Stimulated activated CD4-positive, alpha-beta T cell treated with anti-CD3 and anti-CD28 coated beads, Interleukin-12 subunit alpha, Interleukin-12 subunit beta, amount 100 ng/mL, for 4 hours (primary cell): ENCODE measurements at places on chromosomes 7 and 10.

DNA sequence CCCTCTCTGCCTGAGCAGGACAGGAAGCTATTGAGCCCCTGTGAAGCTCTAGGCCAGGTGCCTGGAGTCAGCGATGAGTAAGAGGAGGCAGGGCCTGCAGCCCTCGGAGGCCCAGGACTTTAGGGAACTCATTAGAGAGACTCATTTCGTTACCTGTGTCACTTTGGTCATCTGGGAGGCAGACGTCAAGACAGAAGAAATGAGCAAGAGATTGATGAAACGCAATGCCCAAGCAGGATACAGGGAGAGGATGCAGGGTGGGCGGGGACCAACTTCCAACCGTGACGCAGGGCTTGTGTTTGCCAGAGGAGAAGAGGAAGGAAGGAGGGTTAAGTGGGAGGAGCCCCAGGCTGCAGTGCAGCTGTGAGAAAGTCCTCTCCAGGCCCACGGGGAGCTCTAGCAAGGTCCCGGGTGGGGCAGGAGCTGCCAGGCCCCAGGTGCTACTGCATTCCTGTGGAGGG lies 26.4 kb upstream of the GNA12 start:
- DNase-seq: peak; percentile 33

DNA sequence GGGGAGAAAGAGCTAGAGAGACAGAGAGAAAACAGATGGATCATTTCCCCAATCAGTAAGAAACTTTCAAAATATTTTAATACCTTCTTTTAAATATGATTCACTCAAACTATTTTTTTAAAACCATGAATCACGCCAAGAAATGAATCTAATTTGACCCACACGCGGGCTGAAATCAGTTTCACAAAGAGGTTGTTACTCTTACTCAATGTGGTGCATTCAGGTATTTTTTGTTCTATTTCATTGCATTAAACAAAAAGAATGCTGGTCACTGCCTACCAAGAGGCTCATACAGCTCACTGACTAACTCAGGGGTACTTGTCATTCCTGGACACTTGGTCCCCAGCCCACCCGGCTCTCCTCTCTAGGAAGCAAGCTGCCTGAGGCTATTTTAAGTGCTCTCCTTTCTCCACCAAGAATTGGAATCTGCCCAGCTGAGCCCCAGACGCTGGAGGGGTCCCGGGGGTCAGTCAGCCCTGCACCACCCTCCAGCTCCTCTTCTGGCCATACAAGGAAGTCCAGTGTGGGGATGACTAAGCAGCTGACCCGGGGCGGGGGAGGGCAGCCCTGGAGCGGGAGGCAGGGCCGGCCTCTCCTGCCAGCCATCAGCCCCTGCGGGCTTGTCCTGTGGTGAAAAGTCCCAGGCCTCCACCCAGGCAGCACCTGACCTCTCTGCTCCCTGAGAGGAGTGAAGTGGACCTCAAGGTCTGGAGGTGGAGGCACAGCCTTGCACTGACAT lies 21.7 kb upstream of the PFKP start:
- no peak for DNase-seq

DNA sequence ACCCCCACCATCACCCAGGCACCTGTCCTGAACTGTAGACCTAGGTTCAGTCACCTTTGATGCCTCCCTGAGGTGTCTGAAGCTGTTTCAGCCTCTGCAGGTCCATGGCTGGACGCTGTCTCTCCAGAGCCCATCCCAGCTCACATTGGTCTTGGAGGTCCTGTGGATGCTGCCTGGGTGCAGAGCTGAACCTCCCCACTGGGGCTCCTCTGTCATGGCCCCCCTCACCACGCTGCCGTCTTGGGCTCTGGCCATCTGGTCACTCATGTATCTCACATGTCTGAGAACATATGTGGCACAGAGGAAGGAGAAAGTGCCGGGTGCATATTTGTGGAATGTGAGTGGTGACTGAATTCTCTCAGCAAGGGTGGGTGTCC lies 108.9 kb downstream of the NKX6-2 start:
- DNase-seq: no peak

DNA sequence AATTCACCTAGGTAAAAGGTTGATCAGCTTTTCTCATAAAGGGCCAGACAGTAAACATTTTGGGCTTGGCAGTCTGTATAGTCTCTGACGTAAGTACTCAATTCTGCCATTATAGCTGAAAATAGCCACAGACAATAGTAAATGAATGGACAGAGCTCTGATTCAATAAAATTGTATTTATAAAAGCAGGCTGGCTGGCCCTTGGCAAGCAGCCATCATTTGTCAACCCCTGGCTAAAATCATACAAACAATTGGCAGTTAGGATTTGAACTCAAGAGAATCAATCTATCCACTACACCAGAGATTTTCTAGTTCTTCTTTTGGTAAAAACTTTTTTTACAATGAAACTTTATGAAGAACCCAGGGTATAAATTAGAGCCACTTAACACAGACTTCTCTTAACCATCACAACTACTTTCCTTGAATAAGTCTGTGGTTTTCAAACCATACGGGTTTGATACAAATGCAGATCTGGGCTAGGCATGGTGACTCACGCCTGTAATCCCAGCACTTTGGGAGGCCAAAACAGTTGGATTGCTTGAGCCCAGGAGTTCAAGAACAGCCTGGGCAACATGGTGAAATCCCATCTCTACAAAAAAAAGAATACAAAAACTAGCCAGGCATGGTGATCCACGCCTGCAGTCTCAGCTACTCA lies 124.5 kb downstream of the SLC16A9 start:
- DNase-seq: no peak
